ENCODE measurements at places on chromosomes 4 and X.

DNA sequence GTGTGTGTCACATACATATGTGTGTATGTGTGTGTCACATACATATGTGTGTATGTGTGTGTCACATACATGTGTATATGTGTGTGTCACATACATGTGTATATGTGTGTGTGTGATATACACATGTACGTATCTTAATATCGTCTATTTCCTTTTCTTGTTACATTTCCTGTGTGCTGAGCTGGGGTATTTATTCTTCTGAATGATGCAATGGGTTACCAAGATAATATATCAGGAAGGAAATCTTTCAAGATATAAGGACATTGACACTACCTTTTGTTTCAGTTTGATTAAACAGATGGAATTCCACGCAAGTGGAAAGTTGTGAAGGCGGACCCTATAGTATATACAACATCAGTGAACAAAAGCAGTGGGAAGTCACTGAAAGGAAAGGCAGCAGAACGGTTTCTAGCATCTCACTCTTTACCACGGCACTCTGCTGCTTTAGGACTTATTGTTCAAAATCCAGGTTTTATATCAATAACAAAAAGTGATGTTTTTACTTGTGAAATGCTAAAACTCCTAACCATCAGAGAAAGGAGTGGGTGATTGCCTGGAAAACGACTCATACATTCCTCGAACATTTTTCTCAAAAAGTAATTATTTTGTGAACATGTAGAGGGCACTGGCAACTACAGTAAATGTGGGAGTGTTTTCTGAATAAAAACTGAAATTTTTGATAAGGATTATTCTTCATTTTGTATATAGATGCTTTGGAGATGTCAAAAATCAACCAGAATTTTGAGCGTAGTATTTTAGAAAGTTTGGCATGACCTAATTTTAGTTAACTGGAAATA is 43.1 kb upstream of the IL21 start:
- DNase-seq = no peak

DNA sequence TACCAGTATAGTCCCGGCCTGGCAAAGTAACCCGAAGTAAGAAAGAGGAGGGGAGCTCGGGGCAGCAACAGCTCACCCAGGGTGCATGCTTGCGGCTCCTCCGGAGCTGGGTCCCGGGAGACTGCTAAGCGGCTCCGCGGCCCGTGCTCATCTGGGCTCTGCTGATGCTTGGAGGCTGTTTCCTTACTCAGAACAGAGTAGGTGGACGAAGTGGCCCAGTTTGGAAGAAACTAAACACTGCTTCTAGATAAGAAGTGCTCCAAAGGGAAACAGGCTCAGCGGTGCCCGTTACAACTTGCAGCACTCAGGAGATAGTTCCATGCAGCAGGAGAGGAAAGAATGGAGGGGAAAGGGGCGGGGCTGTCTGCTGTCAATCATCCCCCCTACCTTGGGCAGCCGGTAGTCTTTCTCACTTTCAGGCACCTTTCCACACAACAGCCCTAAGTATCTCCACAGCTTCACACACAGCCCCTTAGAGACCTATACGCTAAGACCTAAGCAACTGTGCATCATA is at the start of gene COL4A6:
Gene COL4A6 (minus strand): TSS at position 313 of the 514 bp plus-strand sequence. CDS start 226 bp downstream, at position 87.
- no peak for DNase-seq

GRCh38 chrX:96576368-96576767 is 108.3 kb upstream of the DIAPH2 start:
- DNase-seq = no peak

GRCh38 chr4:54999003-54999402 is 126.4 kb downstream of the KDR start:
- DNase-seq = peak; percentile 14

DNA sequence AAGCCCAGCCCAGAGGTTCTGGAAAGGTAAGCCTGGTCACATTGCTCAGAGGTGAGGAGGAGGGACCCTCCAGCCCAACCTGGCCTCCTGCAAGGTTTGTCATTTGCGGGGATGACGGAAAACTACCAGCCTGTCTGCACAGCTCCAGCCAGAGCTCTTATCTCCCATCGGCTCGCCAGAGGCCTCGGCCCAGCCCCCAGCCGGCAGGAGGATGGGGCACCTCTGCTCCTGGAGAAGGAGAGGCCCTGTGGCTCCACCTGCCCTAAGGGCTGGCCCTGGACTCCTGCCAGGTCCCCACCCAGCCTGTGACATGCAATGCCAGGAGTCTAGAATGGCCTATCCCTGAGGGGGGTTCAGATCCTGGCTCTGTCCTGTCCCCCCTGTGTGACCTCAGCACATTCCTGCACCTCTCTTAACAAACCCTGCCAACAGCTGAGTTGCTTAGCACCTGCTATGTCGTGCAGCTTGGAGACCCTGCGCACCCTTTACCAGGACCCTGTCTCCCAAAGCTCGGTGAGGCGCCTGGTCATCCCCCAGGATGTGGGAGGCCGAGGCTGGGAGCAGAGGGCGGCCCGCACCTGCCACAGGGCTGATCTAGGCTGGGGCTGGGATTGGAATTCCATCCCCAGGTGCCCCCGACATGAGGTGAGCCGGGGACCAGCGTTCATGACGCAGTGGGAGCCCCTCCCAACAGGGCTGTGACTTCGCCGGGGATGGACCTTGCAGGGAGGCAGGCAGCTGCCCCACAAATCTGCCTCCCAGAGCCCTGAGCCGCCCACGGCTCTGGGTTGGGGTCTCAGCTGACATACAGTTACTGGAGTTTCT is 14.4 kb downstream of the ADRA2C start:
- DNase-seq = peak; percentile 61

- no peak for DNase-seq
Observed at GRCh38 chr4:57550198-57550597, 440.0 kb upstream of the IGFBP7 start.
